ENCODE measurements at places on chromosomes 12 and 14.

DNA sequence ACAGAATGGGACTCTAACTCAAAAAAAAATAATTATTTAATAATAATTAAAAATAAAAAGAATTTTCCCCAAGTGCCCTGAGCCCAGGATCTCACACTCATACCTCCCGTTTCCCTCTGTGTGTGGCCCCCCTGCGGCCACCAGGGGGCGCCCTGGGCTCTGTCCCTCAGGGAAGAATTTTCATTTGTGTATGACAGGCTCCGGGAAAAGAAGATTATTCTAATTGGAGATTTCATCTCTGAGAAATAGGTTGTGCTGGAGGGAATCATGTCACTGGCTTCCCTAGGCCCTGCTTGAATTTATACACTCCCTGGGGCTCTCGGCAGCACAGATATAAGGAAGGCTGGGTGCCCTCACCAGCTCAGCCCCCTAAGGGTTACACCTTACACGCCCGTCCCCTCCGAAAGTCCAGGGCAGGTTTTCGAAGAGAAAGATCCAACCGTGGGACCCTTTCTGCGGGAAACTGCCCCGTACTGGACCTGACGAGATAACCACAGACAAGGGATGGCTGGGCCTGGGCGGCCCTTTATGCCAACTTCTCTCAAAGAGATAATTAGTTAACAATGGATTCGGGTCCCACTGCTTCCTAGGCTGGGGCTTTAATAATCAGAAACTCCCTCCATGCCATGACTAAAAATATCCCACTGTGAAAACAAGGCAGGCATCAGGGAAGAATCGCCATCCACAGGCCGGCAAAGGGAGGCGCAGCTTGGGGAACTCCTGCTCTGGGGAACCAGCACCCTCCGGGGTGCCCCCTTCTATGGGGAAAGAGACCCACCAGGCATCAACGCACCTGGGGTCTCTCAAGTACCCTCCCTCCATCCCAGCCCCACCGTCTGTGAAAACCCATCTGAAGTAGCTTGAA, 80.7 kb downstream of the KDM2B start:
- peak; percentile 50 for DNase-seq

GRCh38 chr12:121203482-121203881, 6.4 kb upstream of the P2RX4 start:
- no peak for DNase-seq

DNA sequence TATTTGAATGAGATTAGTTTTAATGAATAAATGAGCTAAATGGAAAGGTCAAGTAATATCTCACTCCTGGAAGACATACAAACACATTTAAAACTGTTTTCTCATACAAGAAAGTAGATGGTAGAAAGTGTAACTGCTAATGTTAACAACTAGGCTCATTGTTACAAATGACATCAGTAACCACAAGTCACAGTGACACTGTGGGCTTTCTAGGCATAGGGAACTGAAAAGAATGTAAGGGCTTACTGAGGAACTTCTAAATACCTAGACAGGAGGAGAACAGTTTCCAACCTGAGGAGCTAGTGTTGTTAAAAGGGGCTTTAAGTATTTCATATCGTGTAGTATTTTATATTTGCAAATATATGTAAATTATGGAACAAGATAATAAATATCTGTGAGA, 17.5 kb upstream of the ERGIC2 start:
- no peak for DNase-seq

DNA sequence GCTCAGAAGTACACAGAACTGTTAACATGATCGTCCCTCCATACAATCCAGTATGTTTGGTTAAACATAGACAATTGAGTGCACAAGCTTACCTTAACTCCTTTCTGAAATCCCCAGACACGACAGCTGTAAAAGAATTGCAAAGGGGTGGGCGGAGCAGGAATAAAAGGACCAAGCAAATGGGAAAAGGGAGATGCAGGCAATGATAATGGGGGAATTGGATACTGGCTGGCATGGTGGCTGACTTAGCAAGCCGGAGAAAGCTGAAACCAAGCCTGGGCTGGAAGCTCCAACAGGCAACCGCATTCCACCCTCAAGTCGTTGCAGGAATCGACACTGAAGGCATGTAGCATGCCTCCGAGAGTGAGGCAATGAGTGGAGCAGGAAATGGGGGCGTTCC, 96.8 kb upstream of the TMEM132C start:
- no peak for DNase-seq
